ENCODE measurements at places on chromosomes 2 and 18.

DNA sequence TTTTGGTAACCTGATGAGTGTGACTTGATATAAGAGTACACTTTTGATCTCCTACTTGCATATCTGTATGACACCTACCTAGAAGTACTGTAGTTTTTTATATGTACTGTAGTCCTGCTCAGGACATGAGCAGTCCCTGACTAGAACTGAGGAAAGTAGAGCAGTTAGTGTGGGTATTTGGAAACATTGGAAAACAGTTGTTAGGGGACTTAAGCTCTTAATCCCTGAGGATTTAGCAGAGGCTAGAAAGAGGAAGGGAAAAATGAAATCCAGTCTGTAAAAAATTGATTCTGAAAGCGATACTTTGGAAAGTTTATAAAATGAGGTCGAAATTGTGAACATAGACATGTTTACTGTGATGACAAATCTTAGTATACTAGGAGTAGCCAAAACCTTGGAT is 125.6 kb downstream of the NCOA1 start:
- no peaks in the 10 kb centered on the region for H3K27me3 ChIP-seq
- no peak for DNase-seq
- no peak overlapping the region for H3K27ac ChIP-seq
- H3K4me3 ChIP-seq = no peak overlapping the region
- no peaks in the 10 kb centered on the region for H3K36me3 ChIP-seq

DNA sequence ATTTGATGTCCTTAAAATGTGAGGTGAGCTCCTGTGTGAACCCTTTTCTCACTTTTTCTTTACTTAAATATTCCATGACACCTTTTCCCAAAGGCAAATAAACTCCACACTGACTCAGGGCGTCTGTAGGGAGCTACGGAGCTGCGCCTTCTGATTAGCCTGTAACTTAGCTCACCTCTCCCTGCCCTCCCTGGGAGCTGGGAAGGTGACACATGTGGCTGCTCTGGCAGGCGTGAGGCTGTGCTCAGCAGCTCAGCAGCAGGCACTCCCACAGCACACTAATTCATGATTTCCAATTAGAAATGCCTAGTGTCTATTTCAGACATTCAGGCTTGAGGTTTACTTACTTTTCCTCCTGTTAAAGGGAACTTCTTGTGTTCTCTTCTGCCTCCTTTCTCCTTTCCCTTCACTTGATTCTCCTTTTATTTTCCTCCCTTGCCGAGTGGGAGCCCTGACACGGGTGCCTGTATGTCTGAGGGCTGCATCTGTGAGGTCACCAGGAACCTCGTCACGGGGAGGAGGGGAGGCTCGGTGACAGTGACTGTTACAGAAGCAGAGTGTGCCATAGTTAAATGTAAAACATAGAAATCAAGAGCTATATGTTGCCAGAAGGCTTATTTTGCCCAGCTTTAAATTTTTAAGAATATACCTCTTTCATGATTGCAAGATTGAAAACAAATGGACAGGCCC is 437.1 kb downstream of the DCDC2C start:
- no peaks in the 10 kb centered on the region for H3K27me3 ChIP-seq
- no peak overlapping the region for H3K4me3 ChIP-seq
- no peak overlapping the region for H3K27ac ChIP-seq
- H3K36me3 ChIP-seq = no peaks in the 10 kb centered on the region
- no peak for DNase-seq
- H3K4me1 ChIP-seq = no peaks in the 10 kb centered on the region

DNA sequence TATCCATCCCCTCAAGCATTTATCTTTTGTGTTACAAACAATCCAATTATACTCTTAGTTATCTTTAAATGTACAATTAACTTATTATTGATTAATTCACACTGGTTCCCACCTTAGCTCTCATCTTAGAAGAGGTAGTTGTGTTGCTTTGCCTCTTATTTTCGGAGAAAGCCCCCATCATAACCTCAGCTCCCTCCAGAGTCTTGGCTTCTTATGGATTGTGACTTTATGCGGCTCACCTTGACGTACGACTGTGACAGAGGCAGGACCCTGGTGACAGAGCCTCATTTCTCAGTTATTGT is 132.9 kb downstream of the SPTBN1 start:
- H3K4me3 ChIP-seq = no peak overlapping the region
- H3K27me3 ChIP-seq = no peaks in the 10 kb centered on the region
- H3K36me3 ChIP-seq = no peaks in the 10 kb centered on the region

DNA sequence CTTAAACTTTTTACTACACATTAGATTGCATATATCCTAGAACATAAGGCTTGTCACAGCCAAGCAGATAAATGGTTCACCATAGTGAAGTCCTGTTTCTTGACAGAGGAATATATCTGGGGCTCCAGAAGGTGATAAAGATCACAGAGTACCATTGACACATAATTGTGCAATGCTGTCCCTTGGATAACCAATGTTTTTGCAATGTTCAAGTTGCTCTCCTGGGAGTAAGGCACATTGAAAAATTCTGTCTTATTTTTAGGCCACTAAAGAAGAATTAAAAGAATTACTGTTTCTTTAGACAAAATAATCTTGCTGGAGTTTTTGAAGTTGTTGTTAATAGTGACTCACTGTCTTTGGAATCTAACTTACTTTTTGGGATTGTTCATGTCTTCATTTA is 1132.8 kb downstream of the LRP1B start:
- no peaks in the 10 kb centered on the region for H3K27me3 ChIP-seq
- H3K4me1 ChIP-seq = no peaks in the 10 kb centered on the region
- no peak for DNase-seq

DNA sequence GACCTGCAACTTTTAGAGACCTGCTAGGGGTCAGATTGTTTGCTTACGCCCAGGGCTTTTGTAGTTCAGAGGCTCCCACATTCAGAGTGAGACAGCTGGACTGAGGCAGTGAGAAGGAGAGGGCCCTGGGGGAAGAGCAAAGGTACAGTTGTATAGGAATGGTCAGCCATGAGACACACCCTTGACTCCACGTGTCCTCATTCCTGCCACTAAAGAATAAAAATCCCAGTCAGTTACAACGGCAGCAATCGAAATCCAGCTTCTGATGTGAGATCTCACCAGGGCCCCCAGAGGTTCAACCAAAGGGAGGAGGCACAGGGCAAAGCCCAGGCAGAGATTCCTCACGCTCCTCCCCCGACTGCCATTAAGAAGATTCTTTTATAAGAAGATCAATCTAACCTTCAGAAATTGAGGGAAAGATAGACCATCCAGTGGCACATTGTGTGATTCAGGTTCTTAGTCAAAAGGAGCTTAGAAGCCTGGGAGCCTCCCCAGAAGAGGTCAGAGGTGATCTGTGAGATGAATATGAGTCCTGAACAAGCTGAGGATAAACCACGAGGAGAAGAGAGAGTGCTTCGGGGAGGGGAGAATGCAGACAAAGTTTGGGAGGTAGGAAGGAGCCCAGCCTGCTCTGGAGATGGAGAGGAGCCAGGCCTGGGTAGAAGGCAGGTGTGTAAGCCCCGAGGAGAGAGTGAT is 317.0 kb downstream of the CYP26B1 start:
- no peaks in the 10 kb centered on the region for H3K27me3 ChIP-seq
- no peaks in the 10 kb centered on the region for H3K4me1 ChIP-seq
- H3K27ac ChIP-seq = no peak overlapping the region
- H3K36me3 ChIP-seq = no peaks in the 10 kb centered on the region
- no peak overlapping the region for H3K4me3 ChIP-seq

DNA sequence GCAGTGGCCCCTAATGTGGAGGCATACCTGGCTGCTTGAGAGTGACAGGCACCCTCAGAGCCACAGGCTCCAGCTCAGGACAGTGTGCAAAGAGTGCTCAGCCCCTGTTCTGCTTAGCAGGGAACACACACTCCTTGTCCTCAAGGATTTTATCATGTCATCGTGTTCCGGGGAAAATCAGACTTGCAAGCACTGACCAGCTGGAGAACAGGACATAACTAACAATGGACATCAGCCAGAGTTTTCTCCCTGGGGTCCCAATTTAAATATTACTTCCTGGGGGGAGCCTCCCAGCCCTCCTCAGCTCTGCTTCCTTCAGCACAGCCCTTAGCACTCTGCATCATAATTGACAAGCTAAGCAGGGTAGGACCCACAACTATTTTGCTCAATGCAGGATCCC is 175.4 kb upstream of the ACAA2 start:
- H3K4me3 ChIP-seq = no peak overlapping the region
- H3K27ac ChIP-seq = no peak overlapping the region
- DNase-seq = no peak
- H3K4me1 ChIP-seq = no peaks in the 10 kb centered on the region
- H3K36me3 ChIP-seq = no peaks in the 10 kb centered on the region

GRCh38 chr2:218859556-218859987 is at the start of gene WNT6:
Gene WNT6 (plus strand): TSS chr2:218859805. CDS start chr2:218860038, 233 bp downstream.
- H3K4me3 ChIP-seq = peak within 1 kb of the TSS; percentile 25
- peaks cover 5% of the 10 kb centered on the region for H3K4me1 ChIP-seq
- no peaks in the 10 kb centered on the region for H3K27me3 ChIP-seq
- no peaks in the 10 kb centered on the region for H3K36me3 ChIP-seq
- DNase-seq = no peak
- H3K27ac ChIP-seq = peak within 1 kb of the TSS; percentile 13

GRCh38 chr2:45818591-45818990 is 167.1 kb downstream of the PRKCE start:
- no peaks in the 10 kb centered on the region for H3K27me3 ChIP-seq
- DNase-seq = no peak
- no peak overlapping the region for H3K27ac ChIP-seq
- H3K4me3 ChIP-seq = no peak overlapping the region

DNA sequence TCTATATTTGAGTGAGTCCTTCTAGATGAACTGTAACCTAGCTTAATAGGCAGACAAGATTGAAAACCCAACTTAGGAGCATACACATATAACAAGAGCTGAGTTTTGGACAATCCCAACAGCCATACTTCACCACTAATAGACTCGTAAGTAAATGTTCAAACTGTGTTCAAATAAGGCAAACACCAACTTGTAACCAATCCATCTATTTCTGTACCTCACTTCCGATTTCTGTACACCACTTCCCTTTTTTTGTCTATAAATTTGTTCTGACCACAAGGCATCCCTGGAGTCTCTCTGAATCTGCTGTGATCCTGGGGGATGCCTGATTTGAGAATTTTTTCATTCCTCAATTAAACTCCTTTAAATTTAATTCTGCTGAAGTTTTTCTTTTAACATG is 1149.1 kb upstream of the NRXN1 start:
- H3K27ac ChIP-seq = no peak overlapping the region
- H3K4me1 ChIP-seq = no peaks in the 10 kb centered on the region
- DNase-seq = no peak

GRCh38 chr2:185127412-185127811 is 529.1 kb downstream of the ZNF804A start:
- H3K36me3 ChIP-seq = no peaks in the 10 kb centered on the region
- DNase-seq = no peak
- no peaks in the 10 kb centered on the region for H3K27me3 ChIP-seq
- no peaks in the 10 kb centered on the region for H3K4me1 ChIP-seq
- H3K27ac ChIP-seq = no peak overlapping the region

- H3K4me1 ChIP-seq = no peaks in the 10 kb centered on the region
- no peak for DNase-seq
- no peaks in the 10 kb centered on the region for H3K36me3 ChIP-seq
- H3K4me3 ChIP-seq = no peak overlapping the region
- H3K27ac ChIP-seq = no peak overlapping the region
Measured at GRCh38 chr2:148282201-148282600, 261.3 kb downstream of the MBD5 start.

DNA sequence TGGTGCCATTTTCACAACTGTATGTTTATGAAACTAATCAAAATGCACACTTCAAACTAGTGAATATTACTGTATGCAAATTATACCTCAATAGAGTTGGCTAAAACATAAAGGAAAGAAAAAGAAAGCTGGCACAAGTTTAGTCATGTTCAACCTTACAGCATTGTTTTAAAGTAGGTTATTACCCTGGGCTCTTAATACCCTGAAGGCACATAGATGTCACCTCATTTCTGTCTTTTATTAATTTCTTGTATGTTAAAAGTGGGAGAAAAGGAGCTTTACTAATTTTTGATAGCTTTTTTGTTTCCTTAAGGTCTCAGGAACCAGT is 32.7 kb downstream of the TMEM131 start:
- H3K27ac ChIP-seq = no peak overlapping the region
- H3K4me3 ChIP-seq = no peak overlapping the region
- no peaks in the 10 kb centered on the region for H3K27me3 ChIP-seq

DNA sequence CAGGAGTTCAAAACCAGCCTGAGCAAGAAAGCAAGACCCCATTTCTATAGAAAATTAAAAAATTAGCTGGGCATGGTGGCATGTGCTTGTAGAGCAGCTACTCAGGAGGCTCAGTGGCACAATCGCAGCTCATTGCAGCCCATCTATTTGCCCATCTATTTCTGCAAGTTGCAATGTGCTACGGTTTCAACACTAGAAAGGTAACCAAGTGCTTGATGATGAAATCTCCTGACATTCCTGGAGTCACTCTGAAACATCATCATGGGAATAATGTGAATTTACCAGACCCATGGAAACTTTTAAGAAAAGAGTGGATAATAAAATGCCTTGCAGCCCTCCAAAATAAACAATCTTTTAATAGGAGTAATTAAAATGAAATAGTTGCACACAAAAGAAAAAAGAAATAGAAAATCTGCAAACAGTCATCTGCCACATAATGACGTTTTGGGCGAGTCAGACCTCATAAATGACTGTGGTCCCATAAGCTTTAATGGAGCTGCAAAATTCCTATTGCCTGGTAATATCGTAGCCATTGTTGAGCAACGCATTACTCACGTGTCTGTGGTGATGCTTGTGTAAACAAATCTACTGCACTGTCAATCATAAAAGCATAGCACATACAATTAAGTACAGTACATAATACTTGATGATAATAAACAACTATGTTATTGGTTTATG is 46.6 kb upstream of the AMMECR1L start:
- no peak for DNase-seq
- H3K36me3 ChIP-seq = no peaks in the 10 kb centered on the region
- H3K4me3 ChIP-seq = no peak overlapping the region
- H3K27ac ChIP-seq = no peak overlapping the region
- H3K4me1 ChIP-seq = no peaks in the 10 kb centered on the region

- H3K27ac ChIP-seq = no peak overlapping the region
- no peaks in the 10 kb centered on the region for H3K27me3 ChIP-seq
- no peaks in the 10 kb centered on the region for H3K36me3 ChIP-seq
- H3K4me1 ChIP-seq = no peaks in the 10 kb centered on the region
- H3K4me3 ChIP-seq = no peak overlapping the region
- DNase-seq = no peak
Measured at GRCh38 chr2:201532686-201533304, 81.3 kb downstream of the STRADB start.
